ENCODE measurements at places on chromosomes 3 and 15.

DNA sequence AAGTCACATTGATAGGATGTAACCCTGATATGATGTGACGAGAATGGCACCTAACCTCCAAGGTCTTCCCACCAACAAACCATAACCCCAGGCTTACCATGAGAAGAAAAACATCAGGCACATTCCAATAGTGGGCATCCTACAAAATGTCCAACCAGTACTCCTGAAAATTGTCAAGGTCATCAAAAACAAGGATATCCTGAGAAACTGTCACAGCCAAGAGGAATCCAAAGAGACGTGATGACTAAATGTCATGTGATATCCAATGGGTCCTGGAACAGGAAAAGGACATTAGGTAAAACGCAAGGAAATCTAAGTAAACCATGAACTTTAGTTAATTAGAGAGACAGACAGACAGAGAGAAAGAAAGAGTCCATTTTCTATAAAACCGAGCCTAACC lies 2.3 kb upstream of the CYP1A2 start:
- DNase-seq: no peak

- no peak for DNase-seq
These were observed 22.0 kb downstream of the RBP1 start for GRCh38 chr3:139517321-139518065.

GRCh38 chr3:72960812-72961518 lies 35.6 kb upstream of the PPP4R2 start:
- no peak for DNase-seq

- DNase-seq: no peak
These were observed 26.8 kb upstream of the OCA2 start for GRCh38 chr15:28125673-28126651.

- no peak for DNase-seq
These were observed 379.4 kb upstream of the C2CD4B start for GRCh38 chr15:62544446-62544845.

DNA sequence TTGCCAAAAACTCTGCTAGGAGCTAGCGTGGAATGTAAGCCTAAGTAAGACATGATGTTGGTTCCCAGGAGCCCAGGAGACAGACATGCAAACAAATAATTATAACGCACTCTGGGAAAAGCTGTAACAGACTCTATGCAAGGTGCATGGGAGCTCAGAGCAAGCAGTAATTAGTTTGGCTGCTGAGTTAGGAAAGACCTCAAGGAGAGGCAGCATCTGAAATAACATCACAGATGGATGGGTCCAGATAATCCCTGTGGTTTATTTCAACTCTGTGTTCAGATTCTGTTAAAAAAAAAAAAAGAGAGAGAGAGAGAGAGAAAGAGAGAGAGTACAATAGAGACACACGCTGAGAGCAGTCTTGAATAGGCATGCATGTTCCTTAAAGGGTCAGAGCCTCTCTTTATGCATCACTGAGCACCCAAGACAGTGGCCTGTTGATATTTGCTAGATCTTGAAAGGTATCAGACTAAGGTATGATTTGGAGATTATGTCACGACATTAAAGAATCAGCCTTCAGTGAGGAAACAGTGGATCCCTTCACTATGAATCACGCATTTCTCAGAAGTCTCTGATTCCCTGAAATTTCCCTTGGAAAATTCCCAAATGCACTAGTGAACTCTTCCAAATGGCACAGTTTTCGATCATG lies 124.4 kb upstream of the LIPC start:
- no peak for DNase-seq

DNA sequence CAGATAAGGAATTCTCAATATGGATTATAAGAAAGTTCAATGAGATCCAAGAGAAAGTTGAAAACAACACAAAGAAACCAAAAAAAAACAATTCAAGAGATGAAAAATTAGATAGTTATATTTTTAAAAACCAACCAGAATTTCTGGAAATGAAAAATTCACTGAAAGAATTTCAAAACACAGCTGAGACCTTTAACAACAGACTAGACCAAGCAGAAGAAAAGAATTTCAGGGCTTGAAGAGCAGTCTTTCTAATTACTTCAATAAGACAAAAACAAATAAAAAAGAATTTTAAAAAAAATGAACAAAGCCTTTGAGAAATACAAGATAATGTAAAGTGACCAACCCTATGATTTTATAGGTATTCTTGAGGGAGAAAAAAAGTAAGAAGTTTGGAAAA lies 155.4 kb downstream of the ZMAT3 start:
- no peak for DNase-seq

DNA sequence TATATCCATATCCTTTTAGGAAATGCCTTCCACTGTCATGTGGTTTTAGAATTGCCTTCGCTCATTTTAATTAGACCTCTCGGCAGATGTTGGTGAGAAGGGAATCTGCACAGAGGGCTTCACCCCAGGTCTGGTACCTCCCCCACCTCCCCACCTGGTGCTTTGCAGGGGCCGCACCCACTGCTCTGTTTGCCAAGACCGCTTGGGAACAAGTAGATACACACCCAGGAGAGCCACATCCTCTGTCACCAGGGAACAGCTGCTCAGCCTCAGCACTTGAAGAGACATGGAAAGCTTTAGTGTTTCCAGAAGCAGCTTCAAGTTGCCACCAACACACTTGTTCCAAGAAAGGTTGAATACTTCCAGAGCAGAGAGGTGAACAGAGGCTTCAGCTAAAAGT lies 21.8 kb downstream of the LRRC31 start:
- no peak for DNase-seq

GRCh38 chr3:134737516-134737915 lies 57.5 kb upstream of the EPHB1 start:
- no peak for DNase-seq

- DNase-seq: no peak
These were observed 162.5 kb upstream of the BHLHE40 start for GRCh38 chr3:4816718-4817117.

DNA sequence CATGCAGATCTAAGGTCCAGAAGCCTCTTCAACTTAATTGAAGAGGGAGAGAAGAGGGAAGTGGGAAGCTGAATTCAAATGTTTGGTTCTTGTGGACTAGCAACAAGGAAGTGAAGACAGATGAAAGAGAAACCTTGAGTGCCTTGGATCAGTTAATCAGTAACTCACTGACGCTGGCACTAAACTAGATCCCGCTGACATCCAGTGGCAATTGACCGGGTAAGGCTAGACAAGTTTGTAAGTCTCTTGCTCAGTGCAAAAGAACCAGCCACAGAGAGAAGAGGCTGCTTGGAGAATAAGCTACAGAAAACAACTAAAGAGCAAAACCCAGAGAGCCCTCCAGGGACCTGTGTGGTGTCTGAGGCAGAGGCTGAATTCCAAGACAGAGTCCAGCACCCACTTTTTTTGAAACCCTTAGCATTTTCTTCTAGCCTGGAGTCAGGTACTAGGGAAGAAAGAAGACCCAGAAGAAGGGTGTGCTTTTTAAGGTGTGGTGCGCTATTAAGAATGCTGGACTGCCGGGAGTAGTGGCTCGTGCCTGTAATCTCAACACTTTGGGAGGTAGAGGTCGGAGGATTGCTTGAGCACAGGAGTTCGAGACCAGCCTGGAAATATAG lies 6.9 kb downstream of the PLCH1 start:
- peak; percentile 17 for DNase-seq

DNA sequence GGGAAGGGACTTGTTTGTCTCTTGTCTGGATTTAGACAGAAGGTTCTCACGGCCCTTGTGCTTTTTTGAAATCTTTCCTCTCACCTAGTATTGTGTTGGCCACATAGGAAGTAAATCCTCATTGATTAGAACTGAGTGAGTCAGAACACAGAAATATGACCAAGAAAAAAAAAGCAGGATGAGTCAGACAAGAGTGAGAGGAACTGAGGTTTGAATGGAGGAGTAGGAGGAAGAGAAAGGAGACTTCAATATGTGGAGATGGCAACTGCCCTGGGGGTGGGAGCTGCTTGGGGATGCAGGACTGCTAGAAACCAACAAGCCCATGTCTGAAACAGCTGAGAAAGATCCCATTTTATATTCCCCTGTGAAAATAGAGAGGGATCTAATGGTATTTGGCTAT lies 194.1 kb upstream of the ZBTB20 start:
- DNase-seq: no peak

DNA sequence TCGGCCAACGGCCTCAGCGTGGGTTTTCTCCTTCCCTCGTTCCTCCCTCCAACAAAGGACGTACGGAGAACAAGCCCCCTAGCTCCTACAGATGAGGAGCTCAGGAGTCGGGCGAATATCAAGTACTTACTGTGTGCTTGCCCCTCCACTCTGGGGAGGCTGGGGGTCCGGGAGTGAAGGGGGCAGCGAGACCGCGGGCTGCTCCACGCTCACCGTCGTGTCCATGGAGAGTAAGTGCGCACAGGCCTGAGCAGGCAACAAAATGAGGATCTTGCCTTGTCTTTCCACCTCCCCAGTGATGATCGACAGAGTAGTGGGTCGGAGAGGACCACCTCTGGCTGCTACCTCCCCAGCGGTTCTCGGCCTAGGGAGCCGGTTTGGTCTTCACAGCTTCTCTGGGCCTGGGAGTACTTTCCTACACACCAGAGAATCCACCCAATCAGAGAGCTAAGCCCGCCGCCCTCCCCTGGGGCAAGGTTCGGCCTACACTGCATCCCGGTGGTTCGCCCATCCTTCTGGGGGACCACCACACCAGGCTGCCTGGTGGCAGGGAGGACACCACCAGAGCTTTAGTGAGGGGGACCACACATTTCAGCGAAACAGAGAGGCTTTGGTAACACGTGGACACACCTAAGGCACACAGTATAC lies 603 bp upstream of the TRANK1 start:
- DNase-seq: no peak

- no peak for DNase-seq
These were observed 116.3 kb downstream of the TFG start for GRCh38 chr3:100825574-100825973.

DNA sequence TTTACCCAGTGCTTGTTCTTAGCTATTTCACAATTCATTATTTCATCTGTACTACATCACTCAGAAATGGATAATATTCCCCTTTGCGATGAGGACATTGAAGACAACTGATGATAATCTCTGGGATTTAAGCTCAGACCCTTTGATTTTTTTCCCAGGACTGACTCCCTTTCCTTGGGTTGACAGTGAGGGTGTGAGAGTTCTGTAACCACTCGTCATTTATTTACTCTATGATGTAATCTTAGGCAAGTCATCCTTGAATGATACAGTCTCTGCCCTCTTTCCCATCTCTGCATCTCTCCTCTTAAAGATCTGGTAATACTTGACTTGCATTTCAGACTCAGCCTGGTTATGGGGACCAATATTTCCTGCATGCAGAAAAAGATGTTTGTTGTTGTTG lies 1041.7 kb downstream of the AGBL1 start:
- no peak for DNase-seq

DNA sequence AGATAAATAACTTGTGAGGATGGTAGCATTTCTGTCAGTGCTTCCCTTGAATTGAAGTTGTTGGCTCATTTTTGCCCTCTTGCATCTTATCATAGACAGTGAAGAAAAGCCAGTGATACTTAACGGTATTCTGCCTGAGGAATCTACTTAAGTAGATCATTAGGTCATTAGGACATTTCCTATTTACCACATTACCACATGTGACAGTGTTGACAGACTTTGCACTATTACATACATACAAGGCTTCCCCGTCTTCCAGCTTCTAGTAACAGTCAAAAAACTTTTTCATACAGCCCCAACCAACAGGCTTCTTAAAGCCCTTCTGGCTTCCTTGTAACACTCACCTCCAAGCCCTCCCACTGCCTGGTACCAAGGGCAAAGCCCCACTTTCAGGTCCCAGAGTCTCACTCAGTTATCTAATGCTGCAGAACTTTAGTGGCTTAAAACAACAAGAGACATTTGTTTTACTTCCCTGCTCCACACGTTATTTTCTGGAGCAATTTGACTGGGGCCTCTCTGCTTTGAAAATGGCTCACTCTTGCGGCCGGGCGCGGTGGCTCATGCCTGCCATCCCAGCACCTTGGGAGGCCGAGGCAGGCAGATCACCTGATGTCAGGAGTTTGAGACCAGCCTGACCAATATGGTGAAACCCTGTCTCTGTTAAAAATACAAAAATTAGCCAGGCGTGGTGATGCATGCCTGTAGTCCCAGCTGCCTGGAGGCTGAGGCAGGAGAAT lies 40.0 kb downstream of the ASB7 start:
- DNase-seq: no peak

DNA sequence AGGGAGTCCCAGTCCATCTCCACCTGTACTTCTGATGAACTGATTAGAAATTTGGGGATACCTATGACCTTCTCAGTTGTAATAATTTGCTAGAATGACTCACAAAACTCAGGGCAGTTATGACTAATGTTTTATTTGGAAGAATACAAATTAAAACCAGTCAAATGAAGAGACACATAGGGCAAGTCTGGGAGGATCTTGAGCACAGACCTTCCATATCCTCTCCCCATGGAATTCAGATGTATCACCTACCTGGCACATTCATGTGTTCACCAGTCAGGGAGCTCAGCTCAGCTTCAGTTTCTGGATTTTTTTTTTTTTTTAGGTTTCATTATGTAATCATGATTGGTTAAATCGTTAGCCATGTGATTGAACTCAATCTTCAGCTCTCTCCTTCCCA lies 247.7 kb downstream of the VGLL3 start:
- DNase-seq: no peak

GRCh38 chr3:66082679-66083078 lies 44.0 kb upstream of the MAGI1 start:
- DNase-seq: no peak

DNA sequence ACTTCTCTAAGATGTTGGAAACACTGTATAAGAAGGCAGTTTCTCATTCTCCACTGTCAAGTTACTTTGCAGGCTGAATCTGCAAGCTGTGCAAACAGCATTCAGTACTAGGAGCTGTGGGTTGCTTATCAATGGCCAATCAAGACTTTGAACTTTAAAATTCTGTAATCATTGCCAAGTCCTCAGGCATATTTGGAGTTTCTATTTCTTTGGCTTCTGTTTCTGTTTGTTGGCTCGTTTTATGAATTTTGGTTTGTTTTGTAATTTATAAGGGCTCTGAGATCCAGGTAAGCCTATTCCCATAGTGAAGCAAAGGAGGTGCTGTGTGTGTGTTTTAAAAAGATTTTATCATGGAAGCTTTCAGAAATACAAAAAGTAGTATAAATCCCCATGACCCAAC lies 32.1 kb downstream of the TLNRD1 start:
- DNase-seq: no peak

- DNase-seq: peak; percentile 34
These were observed 125.8 kb upstream of the GALNT15 start for GRCh38 chr3:16048435-16049318.

DNA sequence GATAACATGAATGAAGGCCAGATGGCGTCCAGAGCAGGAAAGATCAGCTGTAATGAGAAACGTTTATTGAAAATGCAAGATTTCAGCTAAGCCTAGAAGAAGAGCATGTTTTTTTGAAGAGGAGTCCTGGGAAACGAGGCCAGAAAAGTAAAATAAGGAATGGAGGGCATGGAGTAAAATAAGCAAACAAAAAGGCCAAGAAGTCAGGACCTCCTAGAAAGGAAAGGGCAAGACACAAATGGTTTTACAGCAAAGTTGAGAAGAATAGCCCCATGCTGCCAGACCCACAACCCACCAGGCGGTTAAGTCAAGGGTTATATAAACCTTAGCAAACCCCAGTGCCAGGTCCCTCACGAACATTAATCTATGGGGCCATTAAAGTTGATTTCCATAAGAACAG lies 30.5 kb downstream of the LRIG1 start:
- no peak for DNase-seq

GRCh38 chr3:22887664-22888291 lies 315.3 kb upstream of the UBE2E2 start:
- peak; percentile 10 for DNase-seq

Measured in nephron progenitor cell (in vitro differentiated cells).